ENCODE measurements at places on chromosomes 11 and 22.

DNA sequence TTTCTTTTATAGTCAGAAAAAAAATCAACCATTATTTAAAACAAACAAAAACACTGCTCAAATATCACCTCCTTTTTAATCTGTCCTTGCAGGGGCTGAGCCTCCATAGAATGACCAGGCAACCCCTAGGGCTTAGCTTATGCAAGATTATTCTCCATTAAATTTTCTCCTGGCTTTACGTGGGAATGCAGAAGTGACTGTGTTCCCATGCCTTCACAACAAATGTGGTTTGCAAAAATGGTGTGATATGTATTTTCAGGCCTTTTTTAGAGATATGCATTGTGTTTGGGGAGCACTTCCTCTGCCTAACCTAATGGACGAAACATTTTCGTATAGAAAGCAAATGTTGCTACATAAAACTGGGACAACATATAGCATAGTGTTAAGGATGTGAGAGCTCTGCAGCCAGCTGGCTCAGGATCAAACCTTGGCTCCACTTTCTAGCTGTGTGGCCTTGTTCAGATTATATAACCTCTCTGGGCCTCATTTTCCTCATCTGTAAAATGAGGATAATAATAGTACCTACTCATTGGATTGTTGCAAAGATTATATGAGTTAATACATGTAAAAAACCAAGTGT lies 82.6 kb downstream of the PARVA start:
- no peak for DNase-seq

- no peak for DNase-seq
Observed at GRCh38 chr22:32364210-32364609, 6.5 kb downstream of the RFPL3 start.

DNA sequence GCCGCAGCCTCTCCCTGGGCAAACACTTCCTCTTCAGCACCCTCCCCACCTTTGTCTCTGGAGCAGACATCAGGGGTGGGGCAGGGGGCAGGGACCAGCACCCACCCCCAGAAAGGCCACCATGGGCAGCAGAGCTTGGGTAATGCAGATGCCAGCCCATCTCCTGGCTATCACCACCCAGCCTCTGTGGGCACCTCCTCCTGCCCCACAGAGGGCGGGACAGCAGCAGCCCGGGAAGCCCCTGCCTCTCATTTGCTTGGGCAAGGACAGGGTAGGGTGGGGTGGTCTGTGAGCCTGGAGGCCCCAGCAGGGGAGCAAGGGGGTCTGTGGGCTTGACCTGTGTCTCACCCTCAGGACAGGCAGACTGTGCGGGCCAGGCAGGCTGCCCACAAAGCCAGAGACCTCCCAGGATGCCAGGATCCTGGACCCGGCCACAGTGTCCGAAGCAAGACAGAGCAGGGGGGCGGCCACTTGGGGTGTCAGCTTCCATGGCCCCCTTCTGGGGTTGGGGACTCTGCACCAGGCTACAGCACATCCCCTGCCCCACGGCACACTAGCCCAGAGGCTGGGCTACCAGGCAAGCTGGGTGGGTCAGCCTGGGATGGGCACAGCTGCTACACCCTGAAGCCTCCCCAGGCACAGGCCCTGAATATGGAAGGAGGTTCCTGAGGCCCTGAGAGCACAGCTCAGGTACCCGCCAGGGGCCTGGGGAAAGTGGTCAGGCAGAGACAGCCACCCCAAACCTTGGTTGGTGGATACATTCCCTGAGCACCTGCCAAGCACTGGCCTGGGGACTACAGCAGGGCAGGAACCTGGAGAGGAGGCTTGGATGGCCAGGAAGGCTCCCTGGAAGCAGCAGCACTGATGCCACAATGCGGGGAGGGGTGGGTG lies 4.5 kb downstream of the RNH1 start:
- no peak for DNase-seq

GRCh38 chr11:1224111-1224490 lies 1.2 kb downstream of the MUC5B start:
- no peak for DNase-seq

- no peak for DNase-seq
Observed at GRCh38 chr11:78823588-78823987, 248.9 kb upstream of the NARS2 start.

GRCh38 chr11:108654994-108655631 lies 9.8 kb upstream of the DDX10 start:
- no peak for DNase-seq

DNA sequence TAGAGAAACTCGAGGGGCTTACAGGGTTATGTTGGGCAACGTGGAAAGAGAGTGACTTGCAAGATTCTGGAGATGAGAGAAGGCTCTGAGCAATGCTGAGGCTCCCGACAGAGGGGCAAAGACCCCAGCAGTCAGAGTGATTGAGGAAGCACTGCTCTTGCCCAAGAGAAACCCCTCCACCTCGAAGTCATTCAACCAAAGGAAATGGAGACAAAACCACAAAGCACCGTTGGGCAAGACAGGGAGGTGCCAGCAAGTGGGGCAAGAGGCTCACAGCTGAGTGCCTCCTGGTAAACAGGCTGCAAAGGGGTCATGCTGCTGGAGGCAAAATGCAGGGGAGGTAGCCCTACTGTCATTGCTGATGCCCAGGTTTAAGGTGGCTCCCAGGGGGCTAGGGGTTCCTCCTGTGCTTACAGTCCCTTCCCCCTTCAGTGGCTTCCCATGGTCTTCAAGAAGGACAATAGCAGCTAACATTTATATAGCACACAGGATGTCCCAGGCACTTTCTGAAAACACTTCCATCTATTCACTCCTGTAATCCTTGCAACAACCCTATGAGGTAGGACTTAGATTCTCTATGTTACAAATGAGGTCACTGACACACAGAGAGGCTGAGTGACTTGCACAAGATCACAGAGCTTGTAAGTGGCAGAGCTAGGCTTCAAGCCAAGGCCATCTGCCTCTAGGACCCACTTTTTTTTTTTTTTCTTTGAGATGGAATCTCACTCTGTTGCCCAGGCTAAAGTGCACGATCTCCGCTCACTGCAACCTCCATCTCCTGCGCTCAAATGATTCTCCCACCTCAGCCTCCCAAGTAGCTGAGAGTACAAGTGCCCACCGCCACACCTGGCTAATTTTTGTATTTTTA lies 18.1 kb upstream of the MYH9 start:
- DNase-seq, result peak; percentile 28

DNA sequence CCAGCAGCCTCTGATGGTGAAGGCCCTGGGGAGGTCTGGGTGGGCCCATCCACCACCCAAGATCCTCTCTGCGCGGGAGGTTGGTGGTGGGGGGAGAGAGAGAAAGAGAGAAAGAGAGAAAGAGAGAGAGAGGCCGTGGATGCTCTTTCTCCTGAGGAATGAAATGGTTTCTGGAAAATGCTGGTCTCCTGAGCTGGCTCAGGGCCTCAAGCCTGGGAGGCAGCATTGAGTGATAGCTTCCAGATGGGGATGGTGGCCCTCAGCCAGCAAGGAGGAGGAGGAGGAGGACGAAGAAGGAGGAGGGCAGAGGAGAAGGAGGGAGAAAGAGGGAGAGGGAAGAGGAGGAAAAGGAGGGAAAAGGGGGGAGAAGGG lies 4.6 kb downstream of the TSPAN32 start:
- DNase-seq, result no peak

GRCh38 chr11:65102142-65103095 lies 6.4 kb downstream of the VPS51 start:
- DNase-seq, result no peak

DNA sequence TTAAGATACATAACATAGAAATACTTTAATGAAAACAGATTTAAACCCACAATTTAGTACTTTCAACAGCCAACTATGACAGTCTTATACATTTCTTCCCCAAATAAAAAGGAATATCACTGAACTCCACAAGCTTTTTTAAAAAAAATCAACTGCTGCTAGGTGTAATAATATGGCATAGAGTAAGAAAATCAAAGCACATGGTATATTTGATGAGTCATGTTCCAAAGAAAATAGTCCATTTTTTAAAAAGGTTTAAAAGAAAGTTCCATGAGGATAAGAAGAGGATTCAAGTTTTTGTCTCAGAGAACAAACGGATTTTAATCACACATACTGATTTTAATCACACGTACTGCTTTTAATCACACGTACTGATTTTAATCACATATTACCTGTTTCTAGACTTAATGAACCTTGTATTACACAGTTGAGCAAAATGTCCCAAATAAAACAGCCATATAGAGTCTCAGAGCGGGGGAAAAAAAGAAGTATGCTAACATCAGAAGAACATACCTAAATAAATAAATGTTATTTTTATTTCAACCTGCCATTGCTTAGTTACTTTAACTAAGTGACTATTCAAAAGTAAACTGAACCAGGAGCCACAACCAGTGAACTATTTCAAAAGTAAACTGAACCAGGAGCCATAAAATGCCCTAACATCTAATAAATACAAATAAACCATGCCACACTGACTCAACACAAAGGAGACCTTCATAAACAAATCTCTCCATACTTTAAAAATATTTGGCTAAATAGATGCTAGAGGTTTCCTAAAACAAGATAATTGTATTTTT lies 198.4 kb downstream of the SBF2 start:
- DNase-seq, result no peak

DNA sequence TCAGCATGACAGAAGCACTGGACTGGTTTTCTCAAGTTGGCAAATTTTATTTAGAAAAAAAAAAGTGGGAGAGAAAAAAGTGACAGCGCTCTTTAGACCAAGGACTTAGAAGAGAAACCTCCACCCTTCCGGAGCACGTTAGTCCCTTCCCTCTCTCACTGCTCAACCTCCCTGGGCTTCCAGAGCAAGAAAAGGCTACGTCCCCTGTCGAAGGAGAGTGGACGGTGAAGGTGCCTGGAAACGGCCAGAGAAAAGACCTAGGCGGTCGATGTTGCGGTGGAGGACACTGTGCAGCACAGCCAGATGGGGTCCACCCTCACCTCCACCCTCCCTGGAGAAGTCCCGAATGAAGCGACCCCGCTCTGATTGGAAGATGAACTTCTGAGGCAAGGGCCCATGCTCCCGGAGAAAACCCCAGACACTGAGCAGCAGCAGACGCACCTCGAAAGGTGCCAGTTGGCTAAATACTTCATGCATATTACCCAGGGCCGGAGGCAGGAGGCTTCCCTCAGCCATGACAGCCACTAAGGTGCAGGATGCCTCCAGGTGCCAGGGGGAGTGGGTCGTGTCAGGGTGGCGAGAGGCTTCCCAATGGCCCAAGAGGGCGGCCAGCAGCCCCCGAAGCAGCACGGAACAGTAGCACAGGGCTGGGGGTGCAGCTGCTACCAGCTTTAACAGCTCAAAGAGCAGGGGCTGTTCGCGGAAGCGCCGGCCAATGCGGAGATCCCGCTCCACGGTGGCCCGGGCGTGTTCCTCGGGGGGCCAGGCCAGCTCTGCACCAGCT lies 604 bp upstream of the GANAB start:
- no peak for DNase-seq

Measured in stimulated activated naive B cell treated with anti-CD40 and anti-IgM and Interleukin-4, amounts not matched to agents 10 μg/mL and 1 μg/mL and 100 μg/mL, for 72 hours (primary cell).